ENCODE measurements at places on chromosomes 5 and 9.

- DNase-seq = no peak
Observed at GRCh38 chr5:136205941-136206340, 13.0 kb upstream of the SMIM32 start.

DNA sequence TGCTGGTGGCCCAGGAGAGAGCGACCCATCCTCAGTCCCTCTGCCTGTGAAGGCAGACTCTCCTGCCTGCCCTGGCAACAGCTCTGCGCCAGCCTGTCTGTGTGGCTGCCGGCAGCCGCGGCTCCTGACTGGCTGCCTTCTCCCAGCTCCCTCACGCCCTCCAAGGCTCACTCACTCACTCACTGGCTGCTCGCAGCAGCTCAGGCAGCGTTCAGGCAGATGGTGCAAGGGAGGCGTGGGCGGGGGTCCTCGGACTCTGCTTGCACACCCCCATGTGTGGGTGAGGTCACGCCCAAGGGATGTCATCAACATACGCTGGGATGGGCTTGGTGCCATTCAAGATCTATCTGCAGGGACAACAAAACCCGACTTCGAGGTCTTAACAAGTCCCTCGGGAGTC, 66.7 kb downstream of the DAB2IP start:
- DNase-seq = no peak

DNA sequence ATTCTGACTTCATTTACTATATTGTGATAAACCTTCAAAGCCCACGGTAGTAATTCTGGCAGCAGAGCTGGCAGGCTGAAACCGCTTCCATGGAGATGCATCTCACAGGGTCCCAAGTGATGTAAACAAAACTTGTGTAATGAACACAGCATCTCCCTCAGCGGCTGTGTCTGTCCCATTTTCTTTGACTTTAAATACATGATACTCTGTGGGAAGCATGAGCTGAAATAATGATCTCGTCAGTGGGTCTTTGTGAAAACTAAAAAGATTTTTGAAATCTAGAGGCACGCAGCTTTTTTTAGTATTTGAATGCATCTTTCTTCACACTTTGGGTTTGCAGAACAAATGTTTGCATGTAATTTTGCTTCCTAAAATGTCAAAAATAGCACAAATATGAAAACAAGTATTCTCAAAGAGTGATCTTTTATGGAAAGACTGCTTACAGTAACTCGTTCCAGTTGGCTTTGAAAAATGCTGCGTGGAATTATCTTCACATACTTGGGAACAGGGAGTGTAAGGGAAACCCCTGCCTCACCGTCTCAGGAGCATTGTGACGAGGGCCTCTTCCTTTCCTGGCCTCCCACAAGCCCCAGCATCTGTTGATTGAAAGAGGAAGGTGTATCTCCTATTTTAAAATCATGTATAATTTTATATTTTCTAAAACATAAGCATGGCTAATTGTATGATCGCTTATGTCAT, 18.1 kb upstream of the LPCAT1 start:
- no peak for DNase-seq

- peak; percentile 39 for DNase-seq
Observed at GRCh38 chr9:129697656-129698253, 32.3 kb downstream of the PRRX2 start.

DNA sequence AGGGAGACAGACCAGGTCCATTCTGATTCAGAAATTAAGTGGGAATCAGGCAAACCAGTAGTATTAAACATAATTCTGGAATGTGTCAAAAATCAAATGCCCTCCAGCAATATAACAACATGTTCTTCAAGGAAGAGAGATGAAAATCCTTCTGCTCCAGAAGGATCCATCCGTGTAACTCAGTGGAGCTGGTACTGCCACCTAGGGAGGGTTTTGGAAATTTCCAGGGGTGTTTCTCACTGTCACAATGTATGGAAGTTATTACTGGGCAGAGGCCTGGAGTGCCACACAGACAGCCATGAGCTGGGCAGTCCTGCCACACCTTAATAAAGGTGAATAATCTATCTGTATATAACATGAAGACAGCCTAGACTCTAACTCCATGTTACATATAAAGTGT, 87.5 kb downstream of the TTLL11 start:
- DNase-seq = no peak

Measured in stimulated activated CD4-positive, alpha-beta T cell treated with anti-CD3 and anti-CD28 coated beads, TNF-alpha, amount 100 ng/mL, for 4 hours (primary cell).